Mucosa of gallbladder (tissue), 1 donor: ENCODE measurements at places on chromosomes 3 and 15. TPM values are rescaled to one million over a fixed set of nuclear protein-coding genes. Genes with fewer than 3 reads are reported as not detected.

DNA sequence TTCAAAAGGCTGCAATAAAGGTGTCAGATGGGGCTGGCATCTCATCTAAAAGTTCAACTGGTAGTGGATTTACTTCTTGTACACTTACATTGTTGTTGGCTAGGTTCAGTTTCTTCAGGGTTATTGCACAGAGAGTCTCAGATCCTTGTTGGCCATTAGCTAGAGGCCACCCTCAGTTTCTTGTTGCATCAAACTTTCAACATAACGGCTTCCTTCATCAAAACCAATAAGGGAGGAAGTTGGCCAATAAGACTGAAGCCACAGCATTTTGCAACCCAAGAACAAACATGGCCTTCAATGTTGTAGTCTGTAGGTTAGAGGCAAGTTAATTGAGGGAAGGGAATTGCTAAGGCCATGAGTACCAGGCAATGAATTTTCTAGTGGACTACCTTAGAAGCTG is 218.0 kb downstream of the ZBBX start:
- DNase-seq = no peak

- DNase-seq = no peak
Observed at GRCh38 chr3:30286811-30287210, 319.6 kb upstream of the TGFBR2 start.

GRCh38 chr3:188365988-188366698 is 212.2 kb downstream of the LPP start:
- DNase-seq = no peak

GRCh38 chr3:178551916-178552321 is 15.7 kb downstream of the KCNMB2 start:
- peak; percentile 33 for DNase-seq

DNA sequence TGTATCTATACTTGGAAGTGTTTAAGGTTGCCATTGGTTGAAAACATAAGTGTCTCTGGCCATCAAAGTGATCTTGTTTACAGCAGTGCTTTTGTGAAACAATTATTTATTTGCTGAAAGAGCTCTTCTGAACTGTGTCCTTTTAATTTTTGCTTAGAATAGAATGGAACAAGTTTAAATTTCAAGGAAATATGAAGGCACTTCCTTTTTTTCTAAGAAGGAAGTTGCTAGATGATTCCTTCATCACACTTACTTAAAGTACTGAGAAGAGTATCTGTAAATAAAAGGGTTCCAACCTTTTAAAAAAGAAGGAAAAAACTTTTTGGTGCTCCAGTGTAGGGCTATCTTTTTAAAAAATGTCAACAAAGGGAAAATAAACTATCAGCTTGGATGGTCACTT is 19.7 kb downstream of the B3GNT5 start:
- DNase-seq = no peak

Gene ISG20
- 383 TPM for total RNA-seq

Gene MYL3
- total RNA-seq = 1.8 TPM

DNA sequence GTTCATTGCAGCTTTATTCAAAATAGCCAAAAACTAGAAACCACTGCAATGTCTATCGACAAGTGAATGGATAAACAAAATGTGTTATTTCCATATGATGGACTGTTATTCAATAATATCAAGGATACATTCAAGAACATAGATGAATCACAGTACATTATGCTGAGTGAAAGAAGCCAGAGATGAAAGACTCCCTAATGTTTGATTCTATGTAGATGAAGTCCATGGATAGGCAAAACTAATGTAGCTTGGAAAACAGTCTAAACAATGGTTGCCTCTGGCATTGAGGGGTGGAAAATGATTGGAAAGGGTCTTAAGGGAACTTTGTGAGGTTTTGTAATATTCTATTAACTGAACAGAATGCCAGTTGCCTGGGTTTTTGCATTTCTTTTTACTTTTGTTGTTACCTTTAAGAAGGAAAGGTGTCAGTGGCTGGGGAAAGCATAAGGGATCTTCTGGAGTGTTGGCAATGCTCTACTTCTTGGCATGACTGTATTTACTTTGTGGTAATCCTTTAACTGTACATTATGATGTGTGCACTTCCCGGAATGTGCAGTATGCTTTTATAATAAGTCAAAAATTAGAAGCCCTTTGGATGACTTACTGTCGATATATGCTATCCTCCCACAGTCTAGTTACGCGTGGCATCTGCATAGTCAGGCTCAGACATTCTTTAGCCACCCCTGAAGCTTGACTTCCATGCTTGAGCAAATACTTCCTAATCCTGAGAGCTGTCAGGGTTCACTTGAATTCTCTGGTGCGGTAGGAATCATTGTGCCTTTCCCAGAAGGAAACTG is 20.5 kb upstream of the ATP10A start:
- DNase-seq = no peak

- no peak for DNase-seq
Observed at GRCh38 chr15:98728811-98729160, 80.4 kb downstream of the IGF1R start.

Gene GOLGA6A
- total RNA-seq = not detected

GRCh38 chr15:89177116-89177515 is 44.3 kb downstream of the RLBP1 start:
- DNase-seq = no peak

GRCh38 chr3:64438066-64438465 is 212.8 kb upstream of the PRICKLE2 start:
- no peak for DNase-seq

- DNase-seq = no peak
Observed at GRCh38 chr3:81378552-81379293, 382.7 kb downstream of the GBE1 start.

Gene THRB
- total RNA-seq = 7.1 TPM

DNA sequence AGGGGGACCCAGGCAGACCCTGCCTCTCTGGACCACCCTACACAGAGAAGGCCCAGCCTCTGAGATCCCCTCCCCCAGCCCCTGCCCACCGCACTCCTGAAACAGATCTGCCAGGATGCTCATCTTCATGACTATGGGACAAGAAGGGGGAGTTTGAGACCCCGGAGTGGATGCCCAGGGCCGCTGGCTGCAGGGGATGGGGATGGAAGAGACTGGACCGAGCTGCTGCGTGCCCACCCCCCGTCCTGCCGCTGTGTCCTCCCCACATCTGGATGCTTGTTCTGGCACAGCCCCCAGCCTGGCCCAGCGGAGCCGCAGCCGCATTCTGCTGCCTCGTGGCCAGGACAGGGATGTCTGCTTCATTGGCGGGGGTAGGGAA is 30.3 kb upstream of the SEMA3F start:
- no peak for DNase-seq

Gene NCBP2
- total RNA-seq = 48.7 TPM

- no peak for DNase-seq
Observed at GRCh38 chr3:67578416-67578815, 76.0 kb downstream of the SUCLG2 start.

Gene SPG21
- 76.1 TPM for total RNA-seq

Gene RETNLB
- total RNA-seq = not detected

DNA sequence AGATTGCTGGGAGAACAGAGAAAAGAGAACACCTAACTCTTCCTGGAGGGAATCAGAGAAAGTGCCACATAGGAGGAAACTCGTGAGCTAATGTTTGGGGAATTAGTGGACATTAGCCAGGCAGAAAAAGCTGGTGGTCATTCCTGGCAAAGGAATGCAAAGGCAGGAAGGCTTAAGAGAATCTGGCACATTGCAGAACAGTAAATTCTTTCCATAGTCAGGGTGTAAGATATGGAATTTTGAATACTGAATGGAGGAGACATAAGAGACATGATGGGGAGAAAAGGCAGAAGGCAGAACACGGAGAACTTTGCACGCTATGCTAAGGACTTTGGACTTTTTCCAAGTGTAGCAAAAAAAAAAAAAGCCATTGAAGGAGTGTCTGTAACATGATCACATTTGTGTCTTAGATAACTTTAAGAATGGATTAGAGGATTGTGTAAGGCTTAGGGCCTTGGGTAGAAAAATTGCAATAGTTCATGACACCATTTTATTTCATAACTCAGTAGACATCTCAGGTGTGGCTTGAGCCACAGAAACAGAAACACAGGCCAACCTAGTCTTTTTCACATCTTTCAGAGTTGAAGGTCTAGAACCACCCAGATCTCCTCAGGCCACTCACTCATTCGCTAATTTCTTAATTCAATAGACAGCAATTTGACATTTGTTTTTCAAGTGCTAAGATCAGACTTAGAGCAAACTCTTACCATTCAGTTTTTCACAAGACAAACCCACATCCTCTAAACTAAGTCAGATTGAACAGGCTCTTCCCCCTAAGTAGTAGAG is 31.2 kb upstream of the CCDC80 start:
- DNase-seq = no peak

- no peak for DNase-seq
Observed at GRCh38 chr3:63193647-63194046, 84.5 kb upstream of the SYNPR start.

Gene CYP1A2
- total RNA-seq = 0.14 TPM
